Stimulated activated naive B cell treated with anti-CD40 and anti-IgM and Interleukin-4, amounts not matched to agents 10 μg/mL and 1 μg/mL and 100 μg/mL, for 72 hours (primary cell): ENCODE measurements at places on chromosomes 5 and 9.

DNA sequence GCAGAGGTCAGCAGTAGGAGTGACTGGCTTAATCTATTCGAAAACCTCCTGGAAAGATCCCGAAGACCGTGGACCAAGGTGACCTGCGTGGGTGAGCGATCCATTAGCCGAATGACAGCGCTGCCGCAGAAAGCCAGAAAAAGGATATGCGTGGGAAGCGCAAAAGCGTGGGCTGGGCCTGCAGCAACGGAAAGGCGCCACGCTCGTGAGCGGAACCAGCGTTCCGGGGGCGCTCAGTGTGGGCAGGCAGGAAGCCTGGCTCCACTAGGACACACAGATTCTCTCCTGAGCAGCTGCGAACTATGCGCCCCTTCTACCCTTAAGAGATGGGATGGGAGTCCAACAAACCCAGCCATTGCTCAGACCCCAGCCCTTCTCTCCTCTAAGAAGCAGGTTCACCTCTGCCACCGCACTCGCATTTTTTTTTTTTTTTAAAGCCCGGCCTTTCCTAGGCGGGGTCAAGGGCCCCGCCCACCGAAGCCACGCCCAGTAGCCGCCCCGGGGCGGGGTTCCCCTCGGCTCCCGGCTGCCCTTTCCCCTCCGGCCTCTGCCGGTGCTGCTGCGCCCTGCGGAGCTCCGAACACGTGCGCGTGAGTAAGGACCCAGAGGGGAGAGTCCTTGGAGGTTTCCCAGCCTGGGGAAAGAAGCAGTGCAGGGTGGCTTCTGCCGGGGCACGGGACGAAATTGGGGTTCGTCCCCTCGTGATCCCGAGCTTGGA, 19.8 kb upstream of the MATR3 start:
- peak overlapping the region; percentile 96 for H3K27ac ChIP-seq
- H3K36me3 ChIP-seq: peaks cover 20% of the 10 kb centered on the region
- DNase-seq: peak; percentile 89
- H3K4me3 ChIP-seq: peak overlapping the region; percentile 93
- no peaks in the 10 kb centered on the region for H3K27me3 ChIP-seq

DNA sequence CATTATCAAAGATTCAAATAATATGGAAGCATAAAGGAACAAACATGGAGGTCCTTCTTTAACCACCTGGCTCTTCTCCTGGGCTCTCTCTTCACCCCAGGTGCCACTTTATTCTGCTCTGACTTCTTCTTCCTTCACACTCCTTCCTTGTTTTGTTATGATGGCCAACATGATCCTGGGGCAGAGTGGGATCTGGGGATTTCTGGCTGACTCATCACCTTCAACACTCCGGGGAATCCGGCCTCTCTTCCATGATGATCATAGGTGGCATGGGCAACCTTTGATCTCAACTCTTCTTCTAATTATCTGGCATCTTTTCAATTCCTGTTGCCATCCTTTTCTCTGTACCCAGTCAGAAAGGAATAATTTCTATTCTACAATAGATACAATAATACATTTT, 62.1 kb upstream of the TRPC7 start:
- no peaks in the 10 kb centered on the region for H3K27me3 ChIP-seq
- no peak overlapping the region for H3K4me3 ChIP-seq
- H3K4me1 ChIP-seq: no peaks in the 10 kb centered on the region
- no peak overlapping the region for H3K27ac ChIP-seq
- H3K36me3 ChIP-seq: no peaks in the 10 kb centered on the region
- DNase-seq: no peak

DNA sequence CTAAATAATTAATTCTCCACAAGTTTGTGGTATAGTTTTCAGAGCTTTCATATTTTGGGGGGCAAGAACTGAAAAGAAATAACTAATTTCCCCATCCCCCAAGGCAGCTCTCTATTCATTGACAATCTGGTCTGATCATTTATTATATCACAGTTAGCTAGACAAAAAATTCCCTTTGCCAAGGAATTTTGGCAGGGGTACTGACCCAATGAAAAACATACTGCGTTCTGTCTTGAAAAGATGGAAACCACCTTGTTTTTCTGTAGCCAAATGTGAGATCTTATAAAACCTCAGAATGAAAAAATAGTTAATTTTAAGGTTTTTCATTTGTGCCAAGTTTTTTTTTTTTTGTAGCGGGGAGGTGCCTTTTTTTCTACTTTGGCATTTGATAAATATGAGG, 1008.9 kb downstream of the EFNA5 start:
- H3K4me1 ChIP-seq: no peaks in the 10 kb centered on the region
- no peak for DNase-seq
- H3K27ac ChIP-seq: no peak overlapping the region
- H3K36me3 ChIP-seq: no peaks in the 10 kb centered on the region
- H3K27me3 ChIP-seq: no peaks in the 10 kb centered on the region

- H3K4me3 ChIP-seq: no peak overlapping the region
- no peak overlapping the region for H3K27ac ChIP-seq
- DNase-seq: no peak
- peaks cover 38% of the 10 kb centered on the region for H3K36me3 ChIP-seq
Measured at GRCh38 chr5:170294556-170294955, 3.0 kb downstream of the LCP2 start.

GRCh38 chr5:123720955-123721354, 209.0 kb downstream of the CSNK1G3 start:
- no peak for DNase-seq
- H3K36me3 ChIP-seq: no peaks in the 10 kb centered on the region
- no peak overlapping the region for H3K4me3 ChIP-seq
- no peak overlapping the region for H3K27ac ChIP-seq
- H3K4me1 ChIP-seq: peaks cover 8% of the 10 kb centered on the region
- H3K27me3 ChIP-seq: no peaks in the 10 kb centered on the region

GRCh38 chr5:150325426-150325825, 22.7 kb upstream of the ARSI start:
- H3K27me3 ChIP-seq: peaks cover 15% of the 10 kb centered on the region
- H3K4me3 ChIP-seq: no peak overlapping the region
- H3K27ac ChIP-seq: no peak overlapping the region
- DNase-seq: no peak
- H3K36me3 ChIP-seq: no peaks in the 10 kb centered on the region

DNA sequence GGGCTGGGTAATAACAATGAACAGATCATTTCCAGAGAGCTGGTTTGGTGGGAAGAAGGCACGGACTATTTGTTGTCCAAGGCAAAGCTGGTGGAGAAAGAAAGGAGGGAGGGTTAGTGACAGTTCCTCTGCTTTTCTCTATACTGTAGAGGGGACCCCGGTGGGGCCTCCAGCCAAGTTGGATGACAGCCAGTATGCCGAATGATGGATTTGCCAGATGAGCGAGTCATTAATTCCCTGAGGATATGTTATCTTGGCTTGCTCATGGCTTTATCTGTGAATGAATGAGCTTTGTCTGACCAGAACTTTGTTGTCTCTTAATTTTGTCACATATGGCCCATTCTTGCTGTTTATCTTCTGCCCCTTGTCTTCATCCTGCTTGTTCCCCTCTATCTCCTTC, 158.6 kb upstream of the GLRA1 start:
- H3K27me3 ChIP-seq: no peaks in the 10 kb centered on the region
- no peaks in the 10 kb centered on the region for H3K4me1 ChIP-seq
- no peak overlapping the region for H3K27ac ChIP-seq
- H3K4me3 ChIP-seq: no peak overlapping the region
- H3K36me3 ChIP-seq: no peaks in the 10 kb centered on the region

- no peaks in the 10 kb centered on the region for H3K4me1 ChIP-seq
- H3K36me3 ChIP-seq: no peaks in the 10 kb centered on the region
- H3K4me3 ChIP-seq: no peak overlapping the region
- peaks cover 12% of the 10 kb centered on the region for H3K27me3 ChIP-seq
Measured at GRCh38 chr9:20611691-20612287, 10.5 kb downstream of the MLLT3 start.

DNA sequence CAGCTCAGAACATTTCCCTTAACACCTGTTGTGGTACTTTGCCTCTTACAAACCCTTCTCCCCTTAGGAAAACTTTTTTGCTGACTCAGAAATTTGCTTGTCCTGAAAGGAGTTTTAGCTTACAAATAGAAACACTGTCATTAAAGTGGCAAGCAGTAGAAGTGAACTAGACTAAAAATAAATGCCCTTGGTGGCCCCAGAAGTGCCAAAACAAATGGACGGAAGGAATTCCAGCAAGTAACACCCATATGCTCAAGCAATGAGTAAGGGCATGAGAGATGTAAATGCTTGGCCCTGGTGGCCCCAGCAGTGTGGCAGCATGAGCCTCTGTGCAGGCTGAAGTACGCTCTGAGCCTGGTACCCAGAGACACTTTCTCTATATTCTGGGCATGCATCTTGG, 8.6 kb downstream of the VLDLR start:
- H3K36me3 ChIP-seq: no peaks in the 10 kb centered on the region
- no peaks in the 10 kb centered on the region for H3K4me1 ChIP-seq
- no peak overlapping the region for H3K27ac ChIP-seq
- H3K4me3 ChIP-seq: no peak overlapping the region
- DNase-seq: no peak
- H3K27me3 ChIP-seq: peaks cover 33% of the 10 kb centered on the region

DNA sequence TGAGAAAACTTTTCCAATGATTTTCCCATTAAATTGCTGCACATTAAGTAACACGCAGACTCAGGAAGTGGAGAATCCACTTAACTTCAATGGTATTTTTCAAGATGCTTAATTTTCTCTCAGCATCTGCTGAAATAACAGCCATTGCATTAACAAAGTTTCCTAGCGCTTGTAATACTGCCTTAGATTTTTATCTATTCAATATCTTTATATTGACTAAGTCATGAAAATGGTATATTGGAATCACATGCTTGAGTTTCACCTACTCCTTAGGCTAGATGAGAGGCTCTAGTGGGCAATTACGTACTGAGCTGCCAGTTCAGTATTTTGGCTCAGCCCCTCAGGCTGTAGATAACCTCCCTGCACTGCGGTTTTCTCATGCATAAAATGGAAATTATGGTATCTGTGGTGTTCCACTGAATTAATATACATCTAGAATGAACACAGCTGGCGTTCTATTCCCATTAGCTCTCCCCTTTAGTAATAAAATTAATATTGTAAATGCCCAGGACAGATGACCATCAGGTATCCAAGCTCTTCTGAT, 112.9 kb downstream of the MTX3 start:
- no peaks in the 10 kb centered on the region for H3K36me3 ChIP-seq
- no peak overlapping the region for H3K4me3 ChIP-seq
- H3K4me1 ChIP-seq: no peaks in the 10 kb centered on the region
- no peak overlapping the region for H3K27ac ChIP-seq
- DNase-seq: no peak

DNA sequence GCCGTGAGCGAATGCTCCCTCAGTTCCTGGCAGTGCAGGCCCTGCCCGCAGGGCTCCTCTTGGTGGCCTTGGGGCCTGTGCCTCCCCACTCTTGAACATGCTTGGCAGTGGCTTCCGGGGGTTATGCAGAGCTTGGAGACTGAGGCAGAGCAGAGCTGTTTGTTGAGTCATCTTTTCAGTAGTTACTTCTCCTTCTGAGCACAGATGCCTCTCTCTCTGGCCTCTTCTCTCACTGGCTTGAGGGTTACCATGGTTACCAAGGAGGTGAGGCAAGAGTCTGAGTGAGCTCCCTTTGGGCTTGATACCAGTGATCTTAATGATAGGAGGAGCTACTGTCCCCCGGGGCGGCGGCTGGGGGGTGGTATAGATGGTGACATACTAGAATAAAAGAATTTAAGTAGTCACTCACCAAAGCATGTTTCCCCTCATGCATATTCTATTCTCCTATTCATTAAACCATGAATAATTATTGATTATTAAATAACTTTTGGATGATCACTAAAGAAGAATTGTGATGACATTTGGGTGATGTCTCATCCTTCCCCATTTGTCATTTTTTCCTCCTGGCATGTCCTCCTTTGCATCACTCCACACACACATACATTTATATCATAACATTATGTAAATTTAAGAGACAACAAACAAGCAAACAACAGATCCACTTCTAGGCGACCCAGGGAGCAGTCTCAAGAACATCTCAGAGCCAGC, 111.1 kb downstream of the ARHGAP26 start:
- no peaks in the 10 kb centered on the region for H3K36me3 ChIP-seq
- H3K4me3 ChIP-seq: no peak overlapping the region
- H3K4me1 ChIP-seq: peaks cover 7% of the 10 kb centered on the region
- H3K27ac ChIP-seq: no peak overlapping the region
- no peak for DNase-seq
- no peaks in the 10 kb centered on the region for H3K27me3 ChIP-seq

DNA sequence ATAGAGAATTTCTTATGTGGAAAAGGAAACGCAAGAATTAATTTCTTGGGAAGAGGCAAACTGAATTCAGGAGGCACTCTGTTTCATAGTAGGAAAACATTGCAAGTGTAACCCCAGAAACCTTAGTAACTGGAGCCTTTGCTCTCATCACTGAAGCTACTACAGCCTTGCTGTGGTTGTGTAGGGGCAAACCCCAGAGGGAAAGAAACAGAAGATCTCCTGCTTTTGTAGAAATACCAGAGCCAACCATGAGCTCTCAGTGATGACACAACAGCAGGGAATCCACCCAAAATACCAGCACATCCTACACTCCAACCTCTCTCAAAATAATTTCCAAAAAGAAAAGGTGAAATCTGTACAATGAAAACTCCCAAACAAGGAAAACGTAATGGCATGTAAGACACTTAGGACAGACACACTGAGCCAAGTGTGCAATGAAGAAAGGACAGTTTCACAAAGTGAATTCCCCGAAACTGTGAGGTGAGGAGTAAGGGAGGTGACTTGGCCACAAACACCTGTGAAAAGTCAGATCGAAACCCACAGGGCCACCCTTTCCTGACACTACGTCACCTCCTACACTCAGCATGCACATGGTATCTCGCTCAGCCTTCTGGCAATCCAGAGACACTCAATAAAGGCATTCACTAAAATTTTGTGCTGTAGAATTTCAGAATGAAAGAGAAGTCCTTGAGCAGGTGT, 8.5 kb upstream of the ACSL6 start:
- peaks cover 18% of the 10 kb centered on the region for H3K4me1 ChIP-seq
- peak; percentile 66 for DNase-seq
- H3K36me3 ChIP-seq: no peaks in the 10 kb centered on the region
- peaks cover 53% of the 10 kb centered on the region for H3K27me3 ChIP-seq

- no peaks in the 10 kb centered on the region for H3K36me3 ChIP-seq
- peak; percentile 63 for DNase-seq
- peak overlapping the region; percentile 52 for H3K27ac ChIP-seq
- H3K27me3 ChIP-seq: peaks cover 59% of the 10 kb centered on the region
Measured at GRCh38 chr9:130940693-130941576, 1.9 kb upstream of the FIBCD1 start.

DNA sequence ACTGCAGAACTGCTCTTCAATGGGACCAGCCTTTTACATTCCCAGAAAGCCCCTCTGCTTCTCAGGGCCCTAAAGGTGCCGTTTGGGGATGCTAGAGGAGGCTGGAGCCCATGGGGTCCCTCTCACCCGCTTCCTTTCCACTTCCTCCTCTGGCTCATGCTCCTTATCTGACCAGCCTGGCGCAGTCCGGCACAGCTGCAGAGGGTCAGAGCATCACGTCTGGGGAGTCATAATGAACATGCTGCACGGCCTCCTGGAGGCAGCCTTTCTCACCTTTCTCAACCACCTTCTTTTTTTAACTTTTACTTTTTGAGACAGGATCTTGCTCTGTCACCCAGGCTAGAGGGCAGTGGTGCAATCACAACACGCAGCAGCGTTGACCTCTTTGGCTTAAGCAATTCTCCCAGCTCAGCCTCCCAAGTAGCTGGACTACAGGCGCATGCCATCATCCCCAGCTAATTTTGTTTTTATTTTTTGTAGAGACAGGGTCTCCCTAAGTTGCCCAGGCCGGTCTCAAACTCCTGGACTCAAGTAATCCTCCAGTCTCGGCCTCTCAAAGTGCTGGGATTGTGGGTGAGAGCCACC, 15.1 kb upstream of the TCF7 start:
- peak overlapping the region; percentile 62 for H3K4me3 ChIP-seq
- H3K4me1 ChIP-seq: peaks cover 39% of the 10 kb centered on the region
- no peaks in the 10 kb centered on the region for H3K27me3 ChIP-seq
- no peaks in the 10 kb centered on the region for H3K36me3 ChIP-seq
- H3K27ac ChIP-seq: peak overlapping the region; percentile 98

- H3K27me3 ChIP-seq: no peaks in the 10 kb centered on the region
- no peak overlapping the region for H3K4me3 ChIP-seq
- H3K36me3 ChIP-seq: peaks cover 68% of the 10 kb centered on the region
- no peak overlapping the region for H3K27ac ChIP-seq
- DNase-seq: no peak
Measured at GRCh38 chr9:93673021-93673838, 96.8 kb downstream of the PHF2 start.
